Epithelial cell of esophagus (primary cell): ENCODE measurements at places on chromosomes 5 and 9.

DNA sequence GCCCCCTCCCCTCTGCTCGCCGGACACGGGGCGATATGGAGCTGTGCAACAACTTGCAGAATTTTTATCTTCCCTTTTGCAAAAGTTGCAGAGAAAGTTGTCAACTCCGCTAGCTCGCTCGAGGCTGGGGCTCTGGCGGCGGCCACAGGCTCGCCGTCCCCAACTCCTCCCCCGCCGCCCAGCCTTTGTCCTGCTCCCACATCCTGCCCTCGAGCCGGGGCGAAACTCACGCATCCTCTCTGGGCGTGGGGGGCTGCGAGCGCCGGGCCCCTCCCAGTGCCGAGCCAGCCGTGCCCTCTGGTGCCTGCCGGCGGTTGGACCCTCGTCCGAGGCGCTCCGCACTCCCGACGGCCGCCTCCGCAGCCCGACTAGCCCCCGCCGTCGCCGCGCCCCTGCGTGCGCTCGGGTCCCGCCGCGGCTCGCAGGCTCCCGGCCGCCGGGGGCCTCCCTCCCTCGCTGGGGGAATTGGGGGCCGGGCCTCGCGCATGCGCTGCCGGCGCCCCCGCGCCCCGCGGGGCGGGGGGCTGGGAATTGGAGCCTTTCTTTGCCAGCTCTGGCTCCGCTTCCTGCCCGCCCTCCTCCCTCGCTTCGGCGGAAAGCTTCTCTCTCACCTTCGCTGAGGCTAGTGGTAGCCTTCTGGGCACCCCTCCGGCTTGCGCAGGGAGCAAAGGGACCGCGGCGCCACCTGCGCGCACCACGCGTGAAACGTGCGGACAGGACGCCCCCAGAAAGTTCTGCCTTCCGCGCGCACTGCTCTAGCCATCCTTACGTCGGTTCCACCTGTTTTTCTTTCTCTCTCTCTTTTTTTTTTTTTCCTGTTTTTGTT lies at the start of gene CCNJL:
Gene CCNJL (minus strand): TSS at position 431 of the 826 bp plus-strand sequence. CDS start 641 bp downstream, outside the sequence.
- peak; percentile 39 for DNase-seq

DNA sequence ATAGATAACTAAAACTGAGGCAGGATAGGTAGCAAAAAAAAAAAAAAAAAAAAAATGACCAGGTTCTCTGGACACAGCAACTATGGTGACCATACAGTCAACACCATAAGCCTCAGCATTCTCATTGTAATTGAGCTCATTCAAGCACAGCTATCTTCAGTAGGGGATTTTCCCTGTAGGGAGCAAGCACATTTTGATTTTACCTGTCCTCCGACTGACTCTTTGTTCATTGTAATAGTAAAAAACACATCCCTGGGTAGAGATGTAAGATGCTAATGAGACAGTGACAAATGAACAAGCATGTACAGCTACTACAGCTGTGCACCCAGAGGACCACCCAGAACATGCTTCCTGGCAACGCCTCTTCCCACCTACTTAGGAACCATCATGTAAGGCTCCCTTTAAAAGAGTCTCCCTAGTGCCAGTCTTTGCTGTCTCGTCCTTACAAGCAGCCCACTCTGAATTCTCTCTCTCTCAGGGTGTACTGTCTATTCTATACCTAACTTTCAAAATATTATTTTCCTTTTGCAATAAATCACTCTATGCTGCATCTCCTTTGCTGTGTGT lies 65.0 kb upstream of the FBXW11 start:
- DNase-seq: no peak

DNA sequence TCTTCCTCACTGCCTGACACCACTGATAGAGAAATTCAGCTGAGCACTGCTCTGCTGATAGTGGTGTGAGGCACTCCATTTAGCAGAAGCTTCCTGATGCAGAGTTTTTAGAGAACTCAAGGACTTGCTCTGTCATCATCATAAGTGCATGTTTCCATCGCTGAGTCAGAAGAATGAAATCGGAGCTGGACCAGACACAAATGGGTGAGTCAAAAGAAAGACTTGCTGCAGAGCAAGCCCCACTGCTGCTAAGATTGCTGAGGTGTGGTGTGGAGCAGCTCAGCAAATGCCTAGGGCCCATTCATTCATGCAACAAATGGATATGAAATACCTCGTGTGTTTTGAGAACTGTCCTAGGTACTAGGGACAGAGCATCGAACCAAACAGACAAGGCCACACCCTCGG lies 410.2 kb upstream of the SLC30A5 start:
- DNase-seq: peak; percentile 99

GRCh38 chr9:136792321-136793085 lies 1.4 kb downstream of the TMEM141 start:
- no peak for DNase-seq

- DNase-seq: peak; percentile 90
Observed at GRCh38 chr5:138545919-138546562, 3.0 kb upstream of the ETF1 start.

GRCh38 chr9:71968541-71969090 lies 57.2 kb downstream of the C9orf85 start:
- no peak for DNase-seq

DNA sequence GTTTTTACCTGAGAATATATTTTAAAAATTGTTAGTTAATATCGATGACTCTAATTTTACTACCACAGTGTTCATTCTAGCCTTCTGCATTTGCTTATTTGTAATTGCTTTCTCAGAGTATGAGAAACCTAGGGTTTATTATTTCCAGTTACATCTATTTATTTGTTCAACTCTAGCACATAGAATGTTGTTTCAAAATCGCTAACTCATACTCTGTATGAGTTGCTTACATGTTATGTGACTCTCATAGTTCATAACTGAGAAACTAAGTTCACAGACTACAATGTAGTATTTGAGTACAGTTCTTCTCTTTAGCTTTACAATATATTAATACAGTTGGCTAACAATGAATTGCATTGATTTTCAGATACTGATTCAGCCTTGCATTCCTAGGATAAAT lies 103.2 kb downstream of the MACROH2A1 start:
- DNase-seq: no peak

DNA sequence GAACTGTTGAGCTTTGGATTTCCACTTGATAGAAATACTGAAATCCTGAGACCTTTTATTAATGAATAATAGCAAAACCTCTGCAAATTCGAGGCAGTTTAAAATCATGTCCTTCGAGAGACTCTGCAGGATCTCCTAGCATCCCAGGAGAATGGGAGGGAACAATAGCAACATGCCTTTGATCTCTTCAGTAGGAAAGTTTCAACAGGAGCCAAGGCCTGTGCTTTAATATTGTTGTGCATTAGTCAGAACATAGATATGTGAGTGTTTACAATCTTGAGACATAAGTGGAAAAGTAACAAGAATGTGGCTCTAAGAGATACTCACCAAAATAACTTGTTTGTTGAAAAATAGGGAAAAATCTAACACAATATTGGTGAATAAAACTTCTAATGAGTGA lies 83.3 kb upstream of the LHFPL2 start:
- DNase-seq: peak; percentile 36

DNA sequence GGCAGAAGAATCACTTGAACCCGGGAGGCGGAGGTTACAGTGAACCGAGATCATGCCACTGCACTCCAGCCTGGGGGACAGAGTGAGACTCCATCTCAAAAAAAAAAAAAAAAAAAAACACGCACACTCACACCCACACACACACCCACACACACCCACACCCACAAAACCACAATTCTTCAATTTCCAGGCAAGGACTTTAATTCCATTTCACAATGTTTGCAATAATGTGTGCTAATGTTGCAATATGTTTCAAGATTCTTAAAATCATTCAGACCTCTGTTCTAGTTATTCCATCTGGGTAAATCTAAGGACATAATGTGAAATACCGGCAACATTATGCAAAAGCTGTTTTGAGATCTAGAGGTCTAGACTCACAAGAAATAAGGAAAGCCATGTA lies 28.3 kb downstream of the CCDC69 start:
- DNase-seq: no peak

DNA sequence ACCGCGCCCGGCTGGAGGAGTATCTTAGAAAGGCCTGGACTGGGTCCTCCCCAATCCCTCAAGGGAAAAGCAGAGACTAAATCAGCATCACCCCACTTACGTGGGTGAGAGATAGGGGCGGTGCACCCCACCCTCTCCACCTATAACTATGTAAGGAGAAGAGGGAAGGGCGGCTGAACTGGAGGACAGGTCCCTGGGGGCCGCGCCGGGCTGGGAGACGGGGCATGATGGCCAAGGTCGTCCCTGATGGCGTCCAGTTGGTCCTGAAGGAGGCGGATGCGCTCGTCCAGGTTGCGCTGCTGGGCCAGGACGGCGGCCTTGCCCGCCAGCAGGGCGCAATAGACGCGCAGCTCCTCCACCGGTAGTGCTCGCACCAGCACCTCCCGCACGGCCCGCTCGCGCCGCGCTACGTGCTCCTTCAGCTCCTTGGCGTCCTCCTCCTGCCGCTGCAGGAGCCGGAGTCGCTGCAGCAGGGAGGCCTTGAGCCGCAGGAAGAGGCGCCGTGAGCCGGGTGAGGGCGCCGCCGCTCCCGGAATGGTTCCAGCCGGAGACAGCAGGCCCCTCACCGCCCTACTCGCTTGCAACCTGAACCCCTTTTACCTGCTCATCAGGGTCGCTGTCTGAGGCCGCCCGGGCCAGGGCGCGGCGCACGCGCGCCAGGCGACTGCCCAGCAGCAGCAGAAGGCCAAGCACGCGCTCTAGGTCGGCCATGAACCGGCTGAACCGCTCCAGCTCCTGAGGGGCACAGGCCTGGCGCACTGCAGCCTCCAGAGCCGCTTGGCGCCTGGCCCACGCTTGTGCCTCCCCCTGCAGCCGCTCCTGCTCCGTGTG lies 7.6 kb downstream of the SHROOM1 start:
- peak; percentile 50 for DNase-seq

- DNase-seq: peak; percentile 61
Observed at GRCh38 chr5:12023614-12024241, 119.5 kb upstream of the CTNND2 start.

DNA sequence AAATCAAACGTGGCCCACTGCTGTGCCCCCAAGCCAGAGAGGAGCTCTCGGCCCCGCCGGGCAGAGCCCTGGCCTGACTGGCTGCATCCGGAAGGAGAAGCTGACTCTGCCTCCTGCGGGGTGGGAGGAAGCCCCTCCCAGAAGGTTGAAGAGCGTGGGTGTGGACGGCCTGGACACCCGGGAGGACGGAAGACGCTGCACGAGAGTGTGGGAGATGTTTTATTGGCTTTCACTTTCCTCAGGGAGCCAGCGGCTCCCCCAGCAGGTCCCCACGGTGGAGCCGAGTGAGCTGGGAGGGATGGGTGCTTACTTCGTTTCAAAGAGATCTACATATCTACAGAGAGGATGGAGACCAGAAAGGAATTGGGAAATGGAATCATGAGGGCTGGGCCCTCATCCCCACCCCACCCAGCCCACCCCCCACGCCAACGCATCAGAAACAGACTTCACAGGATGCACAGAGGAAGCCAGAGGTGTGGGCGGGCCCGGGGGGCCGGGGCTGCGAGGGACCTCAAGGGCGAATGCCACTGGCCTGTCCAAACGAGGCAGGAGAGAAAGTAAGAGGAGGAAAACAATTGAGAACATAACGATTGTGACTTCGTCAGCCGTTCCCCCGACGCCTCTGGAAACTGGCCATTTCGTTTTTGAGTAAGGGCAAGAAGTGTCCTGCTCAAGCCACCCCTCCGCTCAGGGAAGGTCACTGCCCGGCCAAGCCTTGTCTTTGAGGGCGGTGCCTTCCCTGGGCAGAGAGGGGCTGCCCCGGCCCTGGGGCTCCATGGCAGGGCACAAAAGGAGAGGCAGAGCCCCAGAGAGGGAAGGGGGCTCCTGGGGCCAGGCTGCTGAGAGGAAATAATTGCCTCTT lies 32.1 kb downstream of the FAM163B start:
- no peak for DNase-seq

- DNase-seq: no peak
Observed at GRCh38 chr9:137575364-137575715, 3.4 kb downstream of the DPH7 start.

DNA sequence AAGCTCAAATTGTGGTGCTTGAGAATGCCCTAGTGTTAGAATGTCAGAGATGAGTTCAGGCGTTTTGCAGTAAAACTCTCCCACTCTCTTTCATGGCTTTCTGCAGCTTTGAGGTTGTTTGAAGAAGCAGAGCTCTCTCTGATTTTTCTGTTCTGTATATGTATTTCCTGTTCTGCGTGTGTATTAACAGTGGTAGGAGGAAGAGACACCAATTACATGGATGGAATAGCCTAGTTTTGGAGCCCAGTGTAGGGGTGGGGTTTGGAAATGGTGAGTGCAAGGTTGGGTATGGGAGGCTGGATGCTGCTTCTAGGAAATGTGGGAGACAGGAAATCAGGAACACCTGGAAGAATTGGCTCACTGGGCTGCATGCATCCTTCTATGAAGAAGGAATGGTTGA lies 12.4 kb downstream of the LARP1 start:
- DNase-seq: no peak
